ENCODE measurements at places on chromosomes 1 and 21. TPM values are rescaled to one million over a fixed set of nuclear protein-coding genes. Genes with fewer than 3 reads are reported as not detected.
A peak's percentile ranks its signal among the peaks of the same experiment; 100 is the strongest.

Gene SELENBP1
- not detected for total RNA-seq

Gene ETV3L
- not detected for total RNA-seq

DNA sequence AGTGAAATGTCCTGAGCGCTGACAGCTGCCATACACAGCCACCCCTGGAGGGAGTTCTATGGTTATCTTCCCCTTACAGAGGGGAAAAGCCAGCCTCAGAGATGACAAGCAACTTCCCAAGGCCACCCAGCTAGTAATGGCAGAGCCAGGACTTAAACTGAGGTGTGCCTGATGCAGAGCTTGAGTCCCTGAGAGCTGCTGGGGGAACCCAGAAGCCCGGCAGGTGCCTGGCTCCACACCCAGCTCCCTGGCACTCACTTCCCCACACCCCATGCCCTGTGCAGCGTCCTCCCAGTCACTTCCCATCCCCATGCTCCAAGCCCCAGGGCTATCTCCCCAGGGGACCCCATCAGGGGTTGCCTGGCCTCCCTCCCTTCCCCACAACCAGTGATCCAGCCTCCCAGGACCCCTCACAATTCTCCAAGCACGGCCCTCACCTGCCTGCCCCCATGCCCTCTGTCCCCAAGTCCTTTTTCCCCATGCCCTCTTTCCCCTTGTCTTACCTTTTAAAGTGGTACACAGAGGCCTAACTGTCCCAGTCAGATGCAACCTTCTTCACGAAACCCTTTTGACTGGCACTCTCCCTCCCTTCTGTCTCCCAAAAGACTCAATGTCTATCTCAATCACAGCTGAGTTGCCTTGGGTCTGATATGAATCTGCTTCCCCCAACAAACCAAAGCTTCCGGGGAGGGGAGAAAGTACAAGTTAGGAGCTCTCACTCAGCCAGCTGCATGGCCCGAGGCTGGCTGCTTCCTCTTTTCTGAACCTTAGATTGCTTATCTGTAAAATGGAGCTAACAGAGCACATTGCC is 39.8 kb upstream of the LRP8 start:
- peak; percentile 82 for DNase-seq

- no peak for DNase-seq
These were observed 420.0 kb downstream of the MATN1 start for GRCh38 chr1:30303387-30303786.

DNA sequence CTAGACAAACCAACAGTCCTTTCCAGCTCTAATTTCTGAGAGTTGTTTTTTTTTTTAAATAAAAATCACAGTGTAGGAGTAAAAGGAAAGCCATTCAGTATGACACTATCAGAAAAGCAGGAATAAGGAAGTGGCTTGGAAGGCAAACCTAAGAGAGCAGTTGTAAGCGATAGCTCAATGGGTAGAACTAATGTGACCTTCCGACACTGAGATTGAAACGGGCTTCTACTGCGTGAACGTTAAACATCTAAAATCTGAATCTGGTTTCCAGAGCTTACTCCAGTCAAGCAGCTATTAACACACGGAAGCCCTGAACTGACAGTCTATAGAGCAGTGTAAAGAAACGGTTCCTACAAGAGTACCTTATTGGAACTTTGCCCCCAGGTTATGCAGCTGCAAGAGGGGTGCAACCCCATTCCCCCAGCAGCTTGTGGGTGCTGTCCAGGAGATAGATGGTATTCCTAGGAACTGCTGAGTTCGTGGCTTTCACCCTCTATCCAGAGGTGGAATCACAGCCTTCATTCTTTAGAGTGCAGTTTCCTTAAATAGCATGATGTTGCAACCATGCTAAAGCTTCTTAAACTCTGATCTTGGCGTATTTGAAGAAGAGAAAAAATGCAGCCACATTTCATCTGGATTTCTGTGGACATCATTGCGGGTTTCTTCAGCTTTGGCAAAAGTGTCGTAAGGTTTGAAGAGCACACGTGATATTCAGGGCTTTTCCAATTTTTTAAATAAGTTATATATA is 3.3 kb upstream of the IRF2BP2 start:
- peak; percentile 33 for DNase-seq

DNA sequence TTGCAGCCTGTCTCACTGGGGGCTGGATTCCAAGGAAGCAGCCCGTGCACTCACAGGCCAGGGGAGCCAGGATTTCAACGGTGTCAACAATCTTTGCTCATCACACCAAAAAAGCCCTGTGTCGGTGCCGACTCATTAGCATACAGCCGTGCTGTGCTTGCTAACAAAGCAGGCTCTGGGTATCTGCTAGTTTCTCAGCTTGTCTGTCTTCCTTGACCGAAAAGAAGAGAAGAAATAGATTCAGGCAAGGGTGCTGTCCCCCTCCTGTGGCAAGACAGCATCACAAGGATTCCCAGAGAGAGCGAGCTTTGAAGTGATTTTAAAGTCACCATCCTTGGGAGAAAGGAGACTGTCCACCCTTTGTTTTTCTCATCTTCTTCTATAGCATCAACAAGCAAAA is 214.7 kb downstream of the SDCCAG8 start:
- no peak for DNase-seq
